ENCODE measurements at places on chromosomes 6 and 20. TPM values are rescaled to one million over a fixed set of nuclear protein-coding genes. Genes with fewer than 3 reads are reported as not detected.

Gene MOG
- total RNA-seq: not detected

DNA sequence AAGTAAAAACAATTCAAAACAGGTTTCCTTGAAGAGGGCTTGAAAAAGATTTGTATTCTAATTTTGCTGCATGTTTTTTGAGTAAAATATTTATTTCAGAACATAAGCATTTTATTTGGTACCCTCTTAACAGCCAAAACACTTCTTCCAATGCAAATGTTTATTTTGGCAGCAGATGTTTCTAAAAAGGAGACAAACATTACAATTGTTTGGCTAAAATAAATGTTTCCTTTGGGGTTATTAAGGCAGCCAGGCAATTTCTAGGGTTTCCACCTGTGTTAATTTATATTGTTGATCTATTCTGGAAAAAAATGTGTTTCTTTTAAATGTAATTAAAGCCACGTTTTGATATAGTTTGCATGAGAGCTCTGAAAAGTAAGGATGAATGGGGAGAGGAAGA lies 56.6 kb downstream of the ARID1B start:
- no peak overlapping the region for H3K4me3 ChIP-seq
- H3K27me3 ChIP-seq: no peaks in the 10 kb centered on the region
- H3K36me3 ChIP-seq: peaks cover 6% of the 10 kb centered on the region

Gene SCRT2
- total RNA-seq: not detected

GRCh38 chr6:88633782-88634181 lies 329.6 kb downstream of the RNGTT start:
- no peak for DNase-seq
- H3K4me1 ChIP-seq: no peaks in the 10 kb centered on the region
- H3K36me3 ChIP-seq: no peaks in the 10 kb centered on the region
- H3K27me3 ChIP-seq: no peaks in the 10 kb centered on the region
- no peak overlapping the region for H3K27ac ChIP-seq
- H3K4me3 ChIP-seq: no peak overlapping the region

Gene ULBP3
- total RNA-seq: 2.4 TPM

Gene COL21A1
- 3.3 TPM for total RNA-seq

Gene BHLHE23
- not detected for total RNA-seq

Gene HLA-DQA1
- 0.39 TPM for total RNA-seq

Measured in Panc1 (cell line).